ENCODE measurements at places on chromosomes 6 and 20.

- DNase-seq: no peak
Observed at GRCh38 chr6:20058121-20058905, 154.0 kb downstream of the MBOAT1 start.

DNA sequence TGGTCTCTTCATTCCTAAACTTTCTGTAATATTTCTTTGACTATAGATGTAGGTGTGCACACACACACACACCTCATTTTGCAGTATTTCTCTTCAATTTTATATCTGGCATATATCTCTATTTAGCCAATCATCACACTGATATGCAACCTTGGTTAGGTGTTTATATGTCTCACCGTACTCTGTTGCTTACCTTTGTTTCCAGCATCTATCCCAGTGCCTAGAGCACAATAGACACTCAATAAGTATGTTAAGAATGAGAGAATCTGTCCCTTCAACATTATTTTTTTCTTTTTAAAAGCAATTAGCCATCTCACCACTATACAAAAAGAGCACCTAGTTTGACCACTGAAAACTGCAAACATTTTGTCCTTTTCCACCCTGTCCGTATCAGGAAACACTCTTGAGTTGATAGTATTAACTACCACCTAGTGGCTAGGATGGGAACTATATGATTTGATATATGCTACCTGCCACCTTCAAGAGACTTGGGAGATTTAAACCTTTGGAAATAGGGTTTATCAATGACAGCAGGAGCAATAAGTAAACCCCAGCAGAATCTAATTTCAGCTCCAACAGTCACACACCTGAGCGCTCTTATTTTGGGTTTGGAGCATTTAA, 48.7 kb upstream of the RSPO3 start:
- DNase-seq: no peak

DNA sequence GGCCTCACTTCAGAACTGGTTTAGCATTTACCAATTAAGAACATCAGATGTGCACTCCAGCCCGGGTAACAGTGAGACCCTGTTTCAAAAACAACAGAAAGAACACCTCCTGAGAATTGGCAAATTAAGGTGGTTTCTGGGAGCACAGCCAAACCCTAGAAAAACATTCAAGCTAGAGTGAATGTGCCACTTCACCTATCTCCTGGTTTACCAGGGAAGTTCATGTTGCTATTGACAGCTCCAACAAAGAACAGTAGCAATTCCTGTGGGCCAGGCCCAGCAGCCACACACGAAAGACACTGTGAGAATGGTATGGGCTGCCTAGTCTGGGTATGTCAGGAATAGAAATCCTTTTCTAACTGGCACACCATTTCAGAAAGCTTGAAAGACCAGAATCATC, 4.9 kb downstream of the POLR1C start:
- DNase-seq: no peak

DNA sequence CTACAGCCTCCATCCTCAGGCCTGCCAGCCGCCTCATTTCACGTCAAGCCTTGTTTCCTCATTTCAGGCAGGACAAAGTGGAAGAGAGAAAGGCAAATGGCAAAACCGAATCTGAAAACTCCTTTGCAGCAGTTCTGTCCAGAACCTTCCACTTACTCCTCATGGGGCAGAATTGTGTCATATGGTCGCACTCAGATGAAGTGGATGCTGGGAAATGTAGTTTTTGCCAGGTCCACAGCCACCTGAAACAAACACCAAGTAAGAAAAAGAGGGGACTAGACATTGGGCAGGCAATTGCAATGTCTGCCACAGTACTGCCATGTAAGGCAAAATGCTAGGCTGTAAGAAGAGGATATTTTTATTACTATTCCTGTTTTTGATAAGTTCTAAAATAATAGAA, 44.9 kb downstream of the ISM1 start:
- DNase-seq: no peak

GRCh38 chr6:135163440-135163738, 17.7 kb upstream of the MYB start:
- DNase-seq: peak; percentile 35

- DNase-seq: no peak
Observed at GRCh38 chr20:48957533-48957932, 36.0 kb downstream of the ARFGEF2 start.
